Activated CD4-positive, alpha-beta T cell treated with anti-CD3 and anti-CD28 coated beads for 1 hour (primary cell): ENCODE measurements at places on chromosomes 12 and 14.

- no peak for DNase-seq
Measured at GRCh38 chr12:76874491-76875190, 4.2 kb downstream of the CSRP2 start.

GRCh38 chr12:48165089-48165981 is 8.0 kb upstream of the ASB8 start:
- DNase-seq = no peak

DNA sequence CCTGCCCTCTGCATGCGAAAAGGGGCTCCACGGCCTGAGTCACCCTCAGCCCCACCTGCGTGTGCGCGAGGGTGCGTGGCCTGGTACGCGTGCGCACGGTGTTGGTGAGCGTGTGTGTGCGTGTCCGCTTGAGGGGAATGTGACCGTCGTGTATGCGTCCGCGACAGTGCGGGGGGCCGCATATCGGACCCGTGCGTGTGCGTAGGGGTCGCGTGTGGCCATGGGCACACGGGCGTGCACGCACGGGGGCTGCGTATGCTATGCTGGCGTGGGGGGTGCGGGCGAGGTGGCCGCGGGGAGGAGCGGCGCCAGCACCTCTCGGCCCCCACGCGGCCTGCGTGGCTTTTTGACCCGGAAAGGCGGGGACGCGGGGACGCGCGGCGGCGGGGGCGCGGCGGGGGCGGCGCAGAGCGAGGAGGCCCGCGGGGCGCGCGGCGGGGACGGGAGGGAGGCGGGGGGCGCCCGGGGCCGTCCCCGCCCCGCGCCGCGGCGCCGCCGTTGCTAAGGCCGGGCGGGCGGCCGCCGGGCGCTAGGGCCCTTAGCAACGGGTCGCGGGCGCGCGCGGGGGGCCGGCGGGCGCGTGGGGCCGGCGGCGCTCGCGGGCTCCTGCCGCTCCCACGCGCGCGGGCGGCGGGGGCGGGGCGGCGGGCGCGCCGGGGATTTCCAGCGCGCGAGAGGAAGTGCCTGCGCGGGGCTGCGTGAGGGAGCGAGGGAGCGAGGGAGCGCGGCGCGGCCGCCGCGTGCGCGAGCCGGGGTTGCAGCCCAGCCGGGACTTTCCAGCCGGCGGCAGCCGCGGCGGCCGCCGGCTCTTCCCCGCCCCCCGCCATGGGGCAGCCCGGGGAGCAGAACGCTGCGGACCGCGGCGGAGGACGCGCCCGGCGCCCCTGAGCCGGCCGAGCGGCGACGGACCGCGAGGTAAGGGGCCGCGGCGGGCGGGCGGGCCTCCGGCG is at the start of gene TRAF3:
Gene TRAF3, plus strand, starts transcription at position 689 of the 950 bp plus-strand sequence. CDS start 92,753 bp downstream, outside the sequence.
- peak; percentile 84 for DNase-seq

- DNase-seq = no peak
Measured at GRCh38 chr14:67313153-67313552, 46.5 kb downstream of the ATP6V1D start.

GRCh38 chr12:4626543-4626942 is 22.3 kb downstream of the AKAP3 start:
- no peak for DNase-seq

DNA sequence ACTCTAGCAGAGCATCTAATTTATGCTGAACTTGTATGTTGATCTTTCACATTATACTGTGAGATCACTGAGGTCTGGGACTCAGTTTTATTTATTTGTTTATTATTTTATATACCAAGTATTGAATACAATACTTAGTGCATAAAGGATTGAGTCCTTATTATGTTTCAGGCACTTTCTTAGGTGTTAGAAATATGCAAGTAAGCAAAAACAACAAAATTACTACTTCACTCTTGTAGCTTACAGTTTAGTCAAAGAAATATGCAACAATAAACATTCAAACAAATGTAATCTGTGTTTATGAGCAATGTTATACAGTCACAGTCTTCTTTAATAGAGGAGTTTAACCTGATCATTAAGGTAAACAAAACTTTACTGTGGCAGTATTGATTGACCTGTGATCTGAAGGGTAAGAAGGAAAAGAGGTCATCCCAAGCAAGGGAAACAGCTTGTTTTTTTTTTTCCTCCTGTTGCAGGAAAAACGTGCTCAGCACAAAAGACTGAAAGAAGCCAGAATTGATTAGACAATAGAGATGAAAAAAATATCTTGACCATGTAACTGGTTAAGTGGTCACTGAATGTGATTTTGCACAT is 990.7 kb downstream of the TRHDE start:
- no peak for DNase-seq
